Smooth muscle cell of the umbilical artery (primary cell): ENCODE measurements at places on chromosomes 1 and 21. TPM values are rescaled to one million over a fixed set of nuclear protein-coding genes. Genes with fewer than 3 reads are reported as not detected.

Gene DHDDS
- 62.1 and 97.0 TPM in 2 replicates for total RNA-seq

Gene KRTAP13-2
- total RNA-seq, result not detected in 2 replicates

Gene KRTAP21-3
- total RNA-seq, result not detected in 2 replicates

Gene B3GALT5
- total RNA-seq, result 0.37 and 0.89 TPM in 2 replicates
